ENCODE measurements at places on chromosomes 12 and 14.

DNA sequence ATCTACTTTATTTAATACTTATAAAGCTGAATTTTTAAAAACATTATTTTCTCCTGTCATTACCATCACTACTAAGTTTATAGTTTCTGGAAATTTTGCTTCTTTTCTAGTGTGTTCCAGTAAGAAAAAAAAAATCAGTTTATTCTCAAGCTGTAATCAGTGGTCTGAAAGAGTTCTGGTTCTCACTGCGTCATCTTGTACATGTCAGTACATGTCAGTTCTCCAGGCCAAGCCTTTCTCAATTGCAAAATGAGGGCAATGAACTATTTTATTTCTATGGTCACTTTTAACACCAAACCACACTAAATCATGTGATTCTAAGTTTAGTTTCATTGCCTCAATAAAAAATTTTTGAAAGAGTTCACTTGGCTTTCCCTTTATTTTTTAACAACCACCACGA, 468.9 kb upstream of the LRFN5 start:
- DNase-seq: no peak

- DNase-seq: no peak
These were observed 210.7 kb upstream of the PWP1 start for GRCh38 chr12:107474639-107475539.

GRCh38 chr12:67928621-67929383, 60.4 kb upstream of the IFNG-AS1 start:
- no peak for DNase-seq

- DNase-seq: no peak
These were observed 839 bp downstream of the GSG1 start for GRCh38 chr12:13102461-13103195.

DNA sequence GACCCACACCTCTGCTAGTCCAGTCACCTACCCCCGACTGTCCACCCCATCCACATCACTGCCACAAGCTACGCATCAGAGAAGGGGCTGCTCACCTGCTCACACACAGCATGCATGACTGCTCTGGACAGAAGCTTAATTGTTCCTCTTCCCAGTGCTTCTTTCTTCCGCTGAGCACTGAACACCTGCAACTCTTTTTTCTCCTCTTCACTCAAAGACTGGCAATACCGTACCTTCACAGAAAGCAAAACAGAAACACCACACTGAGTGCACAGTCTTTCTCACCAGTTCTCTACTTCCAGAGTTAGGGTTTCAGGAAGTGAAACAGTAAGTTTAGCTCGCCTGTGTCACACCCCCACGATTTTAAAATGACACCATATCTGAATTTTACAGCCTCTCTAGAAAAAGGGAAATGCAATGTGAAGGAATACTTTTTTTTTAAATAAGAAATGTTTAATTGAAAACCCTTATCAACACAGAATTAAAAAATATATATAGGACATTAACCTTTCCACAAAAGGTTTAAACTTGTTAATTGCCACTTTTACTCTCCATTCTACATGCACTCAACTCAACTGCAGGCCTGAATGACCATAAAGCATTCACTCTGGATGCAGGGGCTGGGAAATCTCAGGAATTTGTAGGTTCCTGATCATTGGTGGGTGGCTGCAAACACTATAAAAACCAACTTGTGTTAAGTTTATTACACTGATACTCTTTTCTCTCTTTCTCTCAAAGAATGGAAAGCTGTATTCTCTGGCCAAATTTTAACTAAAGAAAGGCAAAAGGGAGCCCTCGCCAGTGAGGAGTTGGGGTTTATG, 120.0 kb downstream of the PRICKLE1 start:
- DNase-seq: no peak

- no peak for DNase-seq
These were observed 117.8 kb downstream of the TTC7B start for GRCh38 chr14:90698379-90698869.
